ENCODE measurements at places on chromosomes 13 and 19.

DNA sequence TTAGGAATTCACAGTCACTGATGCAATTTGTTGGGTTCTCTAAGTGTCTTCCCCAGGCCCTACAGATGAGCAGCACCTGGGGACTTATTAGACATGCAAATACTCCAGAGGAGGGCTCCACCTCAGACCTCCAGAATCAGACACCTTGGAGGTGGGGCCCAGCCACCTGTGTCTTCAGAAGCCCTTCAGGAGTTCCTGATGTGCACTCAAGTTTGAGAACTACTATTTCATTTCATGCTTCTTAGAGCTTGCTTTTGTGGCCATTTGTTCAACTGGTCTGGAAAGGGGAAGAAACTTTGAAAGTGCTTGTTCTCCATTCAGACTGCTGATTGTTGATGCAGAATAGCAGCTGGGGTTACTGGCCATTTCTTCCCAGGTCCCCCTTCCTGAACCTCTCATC is 472.0 kb downstream of the COG6 start:
- no peak for DNase-seq

- DNase-seq = no peak
These were observed 17.5 kb downstream of the FCGBP start for GRCh38 chr19:39916851-39917396.

DNA sequence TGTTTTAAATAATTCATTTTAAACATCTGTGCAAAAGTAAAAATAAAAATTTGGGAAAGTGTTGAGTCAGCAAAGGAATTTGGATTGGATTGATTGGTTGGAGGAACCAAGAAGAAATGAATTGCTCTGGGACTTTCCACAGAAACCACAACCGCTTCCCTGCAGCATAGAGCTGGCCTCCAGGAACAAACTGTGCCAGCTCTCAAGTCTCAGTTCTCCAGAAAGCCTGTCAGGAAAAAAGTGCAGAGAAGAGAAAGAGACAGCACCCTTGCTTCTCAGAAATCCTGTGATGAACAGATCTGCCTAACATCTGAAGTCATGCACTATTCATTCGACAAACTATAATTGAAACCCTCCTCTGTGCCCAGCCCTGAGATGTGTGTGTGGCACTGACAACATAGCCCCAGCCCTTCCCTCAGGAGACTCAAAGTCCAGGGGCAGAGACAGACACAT is 14.8 kb downstream of the LYPD3 start:
- DNase-seq = no peak

DNA sequence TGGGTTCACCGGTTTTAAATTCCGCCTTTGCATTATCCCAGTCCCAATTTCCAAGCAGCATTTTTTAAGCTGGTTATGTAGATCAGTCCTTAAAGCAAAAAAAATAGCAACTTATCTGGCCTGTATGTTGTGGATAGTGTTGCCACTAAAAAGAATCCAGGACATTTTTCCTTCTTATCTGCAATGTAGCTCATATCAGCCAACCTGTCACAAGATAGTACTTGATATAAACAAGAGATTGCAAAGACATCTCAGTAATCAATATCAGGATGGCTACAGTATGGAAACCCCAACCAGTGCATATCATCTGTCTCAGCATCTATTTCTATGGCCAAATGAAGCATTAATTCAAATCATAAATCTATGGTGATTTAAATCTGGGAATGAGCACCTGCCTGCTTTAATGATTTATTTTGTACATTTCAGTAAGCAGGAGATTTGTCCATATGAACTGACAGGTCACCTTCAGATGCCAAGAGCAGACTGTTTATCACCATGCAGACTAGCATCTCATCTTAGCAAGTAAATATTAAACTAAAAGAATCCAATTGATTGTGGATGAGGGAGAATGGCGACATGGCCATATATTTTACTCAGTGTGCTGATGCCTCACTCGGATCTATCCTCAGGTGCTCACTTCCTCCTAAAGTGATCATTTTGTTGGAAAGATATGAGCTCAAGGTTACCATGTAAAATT is 240.4 kb downstream of the DACH1 start:
- DNase-seq = no peak

GRCh38 chr19:4227771-4228170 is 1.6 kb upstream of the EBI3 start:
- no peak for DNase-seq

DNA sequence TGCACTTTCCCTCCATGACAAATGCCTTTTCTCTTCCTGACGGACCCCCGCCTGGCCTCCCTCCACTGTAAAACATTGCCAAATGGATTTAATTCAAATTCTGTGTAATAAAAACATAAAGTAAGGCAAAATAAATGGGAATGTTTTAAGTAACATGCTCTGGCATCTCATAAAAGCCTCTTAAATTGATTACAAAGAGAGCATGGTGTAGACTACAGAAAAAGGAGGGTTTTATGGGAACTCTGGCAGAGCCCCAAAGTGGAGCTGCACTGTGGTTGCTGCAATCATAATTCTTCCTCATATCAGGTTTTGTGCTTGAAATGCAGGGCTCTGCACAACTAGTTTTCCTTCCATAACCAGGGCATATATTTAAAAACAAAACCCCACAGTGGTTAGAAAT is 44.3 kb upstream of the SIAH3 start:
- no peak for DNase-seq

GRCh38 chr13:29597706-29598105 is 2.2 kb upstream of the SLC7A1 start:
- DNase-seq = no peak

GRCh38 chr19:42066075-42066754 is 3.8 kb downstream of the GRIK5 start:
- DNase-seq = peak; percentile 21

DNA sequence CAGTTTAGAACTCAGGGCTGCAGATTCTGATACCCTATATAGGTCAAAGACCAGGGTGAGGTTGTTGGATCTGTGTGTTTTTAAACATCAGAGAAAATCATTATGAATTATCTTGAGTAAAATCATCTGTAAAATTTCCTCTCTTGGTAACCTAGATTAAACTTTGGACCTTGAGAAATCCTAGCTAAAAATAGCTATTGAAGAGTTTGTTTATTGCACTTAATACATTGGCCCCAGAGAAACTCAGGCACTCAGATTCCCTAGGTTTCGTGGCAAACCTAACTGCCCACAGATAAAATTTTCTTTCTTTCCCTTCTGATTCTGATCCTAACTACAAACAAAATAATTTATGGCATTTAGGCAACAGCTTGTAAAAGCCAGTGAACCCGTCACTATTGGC is 102.3 kb downstream of the GPC6 start:
- DNase-seq = no peak

DNA sequence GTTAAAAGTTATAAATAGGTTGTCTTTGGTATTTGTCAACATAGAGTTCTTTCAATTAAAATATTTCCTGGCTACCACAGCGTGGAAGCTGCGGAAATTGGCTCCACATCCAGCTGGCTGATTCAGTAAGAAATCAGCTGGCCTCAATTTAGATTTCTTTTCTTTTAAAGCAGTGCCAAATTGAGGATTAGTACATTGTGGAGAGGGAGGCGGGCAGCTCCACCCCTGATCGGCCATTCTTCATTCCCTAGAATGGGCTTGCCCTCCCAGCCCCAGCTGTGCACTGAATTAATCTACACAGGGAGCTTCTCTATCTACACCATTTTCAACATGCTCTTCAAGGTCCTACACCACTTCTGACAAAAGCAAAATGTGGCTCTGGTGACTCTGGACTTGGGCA is 624.8 kb downstream of the DACH1 start:
- peak; percentile 47 for DNase-seq
